Fibroblast of villous mesenchyme (primary cell): ENCODE measurements at places on chromosomes 3 and 15. TPM values are rescaled to one million over a fixed set of nuclear protein-coding genes. Genes with fewer than 3 reads are reported as not detected.

GRCh38 chr3:85081191-85081906 is 122.6 kb downstream of the CADM2 start:
- DNase-seq: no peak

- DNase-seq: no peak
These were observed 3.5 kb downstream of the NSMCE3 start for GRCh38 chr15:29266052-29266582.

DNA sequence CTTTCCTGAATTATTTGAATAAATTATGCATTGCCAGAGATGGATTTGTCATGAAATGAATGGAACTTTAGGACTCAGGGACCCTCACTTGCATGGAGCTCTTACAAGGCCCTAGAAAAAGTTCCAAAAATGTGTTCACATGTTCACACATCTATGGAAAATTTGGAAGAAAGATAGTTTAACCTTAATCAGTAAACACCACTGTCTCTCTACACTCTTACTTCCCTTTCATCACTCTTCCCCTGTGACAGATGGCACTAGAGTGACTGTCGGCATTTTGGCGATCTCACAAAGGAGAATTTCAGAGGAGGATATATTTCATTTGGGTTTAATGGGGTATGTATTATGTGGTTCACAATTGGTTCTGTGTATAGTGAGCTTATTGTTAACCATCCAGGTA is 600.8 kb downstream of the IGSF11 start:
- DNase-seq: no peak

DNA sequence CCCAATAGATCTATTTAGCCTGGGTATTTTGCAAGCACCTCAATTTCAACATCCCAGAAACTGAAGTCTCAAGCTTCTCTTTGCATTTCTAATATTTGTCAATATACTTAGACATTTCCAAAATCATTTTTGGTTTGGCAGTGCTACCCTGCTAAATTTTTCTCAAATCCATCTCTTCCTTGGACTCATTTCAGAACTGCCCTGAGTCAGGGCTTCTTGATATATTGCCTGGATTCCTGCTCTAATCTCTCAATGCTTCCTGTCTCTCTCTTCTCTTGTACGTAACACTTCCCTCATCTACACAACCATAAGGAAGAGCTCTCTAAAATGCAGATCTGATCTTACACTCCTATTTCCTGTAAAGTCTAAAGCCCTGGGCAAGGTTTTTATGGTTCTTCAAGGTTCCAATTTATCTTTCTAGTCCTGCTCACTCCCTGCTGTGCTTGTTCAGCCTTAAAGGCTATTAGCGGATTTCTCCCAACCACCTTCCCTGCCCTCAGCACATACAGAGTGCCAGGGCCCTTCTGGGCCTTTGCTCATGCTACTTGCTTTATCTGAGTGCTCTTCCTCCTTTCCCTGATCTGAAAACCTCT is 53.0 kb upstream of the MME start:
- DNase-seq: peak; percentile 93

DNA sequence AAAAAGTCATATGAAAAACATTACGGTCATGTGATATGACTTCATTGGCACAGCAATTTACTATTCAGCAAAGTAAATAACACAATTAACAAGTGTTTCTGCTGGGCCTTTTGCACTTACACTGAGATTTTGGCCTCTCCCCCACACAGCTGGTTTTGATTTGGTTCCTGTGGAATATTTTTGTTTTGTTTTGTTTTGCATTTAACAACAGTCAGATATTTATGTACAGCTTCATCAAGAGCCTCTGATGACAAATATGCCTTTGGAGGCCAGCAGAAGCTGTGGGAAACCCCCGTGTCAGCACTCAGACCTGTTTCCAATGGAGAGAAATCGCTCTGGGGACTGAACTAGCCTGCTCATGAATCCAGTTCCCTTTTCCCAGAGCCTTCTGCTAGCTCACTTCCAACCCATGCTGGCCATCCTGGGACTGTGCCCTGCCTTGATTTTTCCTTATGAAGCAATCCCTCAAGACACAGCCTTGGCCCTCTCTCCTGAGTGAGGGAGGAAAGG is 161.9 kb downstream of the ATG7 start:
- peak; percentile 92 for DNase-seq

- peak; percentile 42 for DNase-seq
These were observed 53.9 kb upstream of the FRMD4B start for GRCh38 chr3:69439643-69440270.

DNA sequence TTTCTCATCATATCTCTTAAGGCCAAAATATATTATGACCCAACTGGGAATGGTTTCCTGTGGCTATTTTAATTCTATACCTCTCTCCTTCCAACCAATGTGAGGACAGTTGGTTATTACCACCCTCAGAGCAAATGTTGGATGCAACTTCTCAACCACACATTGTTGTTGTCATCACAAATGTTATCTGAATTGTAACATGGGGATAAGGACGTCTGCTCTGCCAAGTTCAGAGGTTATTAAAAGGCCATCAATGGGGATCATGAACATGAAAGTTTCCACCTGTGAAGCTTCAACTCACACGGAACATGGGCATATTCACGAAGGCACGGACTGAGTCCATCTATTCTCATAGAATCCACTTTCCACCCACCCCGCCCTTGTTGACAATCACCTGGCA is 46.8 kb downstream of the MB21D2 start:
- DNase-seq: no peak

RBPMS2 gene
- total RNA-seq: under 0.01 TPM in 1 of 2 replicates, not detected in the other
